Activated effector memory CD4-positive, alpha-beta T cell treated with Interleukin-2 at 50 U/mL for 16 hours (primary cell): ENCODE measurements at places on chromosomes 3 and 15.

DNA sequence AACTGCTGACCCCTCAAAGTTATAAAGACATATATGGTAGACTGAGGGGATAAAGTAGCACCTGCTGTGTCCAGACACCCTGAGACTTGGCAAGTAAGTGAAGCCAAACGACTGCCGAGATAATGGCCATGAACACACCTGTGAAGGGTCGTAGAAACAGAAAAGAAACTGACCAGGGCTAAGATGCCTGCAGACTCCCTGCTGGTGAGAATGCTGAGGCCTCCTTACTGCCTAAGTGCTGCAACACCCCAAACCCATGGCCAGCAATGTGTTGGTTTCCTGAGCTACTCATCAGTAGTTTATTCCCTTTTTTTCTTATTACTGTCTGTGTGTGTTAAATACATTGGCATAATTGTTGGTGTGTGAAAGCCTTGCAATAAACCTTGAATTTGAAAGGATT, 233.8 kb downstream of the ZNF385D start:
- no peak for DNase-seq

GRCh38 chr3:12629560-12629959, 34.4 kb downstream of the RAF1 start:
- DNase-seq = no peak

- DNase-seq = no peak
Observed at GRCh38 chr3:180789774-180790173, 110.5 kb upstream of the CCDC39 start.

GRCh38 chr3:46090161-46090591, 62.9 kb upstream of the XCR1 start:
- DNase-seq = no peak

DNA sequence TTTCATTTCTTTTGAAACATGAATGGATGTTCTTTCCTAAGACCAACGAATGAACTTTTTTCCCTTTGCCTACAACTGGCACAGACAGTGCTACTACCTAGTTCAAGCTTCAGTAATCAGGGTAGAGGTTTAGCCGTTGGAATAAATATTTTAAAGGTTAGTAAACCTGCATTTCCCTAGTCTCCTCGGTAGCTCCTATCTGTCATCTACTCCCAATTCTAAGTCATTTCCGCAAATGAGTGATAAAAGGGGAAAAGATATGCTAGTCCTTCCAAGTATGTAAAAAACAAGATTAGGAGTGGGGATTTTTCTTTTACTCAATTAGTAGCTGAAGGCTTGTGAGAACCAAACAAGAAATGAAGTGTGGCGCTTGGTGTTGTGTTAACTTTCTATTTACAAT, 15.2 kb downstream of the SLTM start:
- DNase-seq = no peak

DNA sequence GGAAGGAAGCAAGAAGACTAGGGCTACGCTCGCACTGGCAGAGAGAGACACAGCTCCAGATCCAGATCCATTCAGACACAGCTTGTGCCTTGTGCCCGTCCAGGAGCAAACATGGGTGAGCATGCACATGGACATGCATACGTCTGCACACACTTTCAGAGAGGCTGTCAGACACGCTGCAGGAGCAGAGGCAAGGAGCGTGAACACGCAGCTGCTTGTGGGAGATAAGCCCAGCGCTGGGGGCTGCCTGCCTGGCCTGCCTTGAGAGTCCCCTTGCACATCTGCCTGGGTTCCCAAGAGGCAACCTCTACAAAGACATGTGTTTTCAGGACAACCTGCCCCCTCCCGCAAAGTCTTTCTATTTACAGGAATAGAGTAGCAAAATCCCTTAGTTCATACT, 13.6 kb upstream of the BAHD1 start:
- no peak for DNase-seq

DNA sequence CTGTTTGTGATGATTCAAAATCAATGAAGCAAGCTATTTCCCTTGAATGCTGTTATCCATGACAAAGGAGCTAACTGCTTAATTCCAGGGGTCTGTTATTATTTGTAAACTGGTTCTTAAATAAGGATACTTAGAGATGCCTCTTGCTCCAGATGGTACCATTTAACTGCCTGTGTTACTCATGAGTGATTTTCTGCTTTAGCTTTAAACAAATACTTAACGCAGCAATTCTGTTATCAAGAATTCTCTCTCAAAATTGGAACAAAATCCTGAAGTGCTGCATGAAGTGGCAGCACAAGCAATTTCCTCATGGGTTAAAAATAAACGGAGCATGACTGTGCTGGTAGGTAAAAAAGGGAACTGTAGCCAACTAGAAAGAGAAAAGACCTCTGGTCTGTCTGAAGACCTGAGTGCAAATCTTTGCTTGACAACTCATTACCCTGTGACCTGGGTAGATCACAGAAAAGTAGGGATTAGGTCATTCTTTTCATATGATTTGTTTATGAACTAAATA, 62.5 kb upstream of the GBE1 start:
- no peak for DNase-seq

- DNase-seq = no peak
Observed at GRCh38 chr3:105429034-105429762, 62.5 kb downstream of the ALCAM start.

DNA sequence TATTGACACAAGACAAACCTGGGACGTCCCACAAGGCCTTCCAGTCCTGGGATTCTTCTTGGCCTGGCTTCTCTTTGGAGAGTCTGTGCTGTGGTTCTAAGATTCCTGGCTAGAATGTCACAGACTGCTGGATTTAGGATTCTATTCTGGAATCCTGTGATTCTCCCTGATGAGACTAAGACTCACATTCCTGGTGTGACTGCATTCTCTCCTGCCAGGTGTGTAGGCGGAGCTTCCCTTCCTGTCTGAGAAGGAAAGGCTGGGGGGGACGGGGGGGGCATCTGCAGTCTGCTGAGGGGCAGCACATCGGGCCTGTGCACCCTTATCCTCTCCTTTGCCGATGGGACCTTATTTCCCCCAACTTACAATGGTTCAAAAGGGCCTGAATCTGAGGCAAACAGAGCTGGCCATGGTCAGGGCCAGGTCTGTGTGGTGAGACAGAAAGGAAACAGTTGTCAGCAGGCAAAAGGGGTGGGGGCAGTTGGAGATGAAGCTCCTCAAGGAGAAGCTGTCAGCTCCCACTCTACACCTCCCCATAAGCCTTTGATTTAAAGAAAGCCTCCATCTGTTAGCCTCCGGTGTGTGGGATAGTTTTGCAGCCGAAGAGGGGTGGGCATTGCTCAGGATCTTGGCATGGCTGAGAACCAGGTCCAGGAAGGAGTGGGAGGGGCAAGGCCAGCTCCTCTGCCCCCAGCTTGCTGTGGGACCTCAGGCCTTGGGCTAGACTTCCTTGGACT, 30.9 kb downstream of the VIPR1 start:
- DNase-seq = no peak

DNA sequence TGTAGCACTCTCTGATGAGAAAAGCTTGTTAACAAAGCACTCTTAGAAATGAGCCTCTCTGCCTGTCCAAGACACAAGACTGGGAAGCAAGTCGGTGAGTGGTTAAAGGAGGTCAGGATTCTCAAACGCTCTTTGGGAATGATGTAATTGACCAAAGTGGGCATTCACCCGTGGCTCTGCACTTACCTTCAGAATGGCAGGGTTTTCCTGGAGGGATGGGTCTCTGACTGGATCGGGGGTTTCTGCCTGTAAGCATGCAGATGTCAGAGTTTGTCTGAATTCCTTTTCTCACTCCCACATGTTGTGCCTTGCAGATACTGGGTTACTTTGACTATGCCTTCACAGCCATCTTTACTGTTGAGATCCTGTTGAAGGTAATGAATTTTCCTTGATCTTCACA, 106.3 kb downstream of the CHDH start:
- DNase-seq = no peak

- DNase-seq = no peak
Observed at GRCh38 chr3:16478516-16478915, 35.0 kb downstream of the RFTN1 start.

GRCh38 chr3:51955893-51956770, 951 bp downstream of the GPR62 start:
- DNase-seq = no peak

GRCh38 chr3:195897081-195897852, 11.1 kb downstream of the TNK2 start:
- DNase-seq = no peak

DNA sequence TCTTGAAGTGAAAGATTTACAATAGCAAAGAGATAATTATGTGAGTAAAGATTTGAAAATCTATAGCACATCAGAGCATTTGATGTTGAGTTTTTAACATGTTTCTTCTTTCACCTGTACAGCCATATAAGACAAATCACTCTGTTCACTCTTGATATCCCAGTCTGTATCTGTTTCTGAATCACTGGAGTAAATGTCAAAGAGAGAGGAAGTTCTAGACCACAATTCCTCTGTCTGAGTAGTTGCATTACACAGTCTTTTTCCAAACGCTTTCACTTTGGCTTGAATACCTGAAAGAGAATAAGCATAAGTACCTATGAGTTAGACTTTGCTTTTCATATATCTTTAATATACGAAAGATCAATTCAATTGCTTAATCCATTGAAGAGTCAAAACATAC, 9.9 kb downstream of the THAP10 start:
- DNase-seq = no peak

DNA sequence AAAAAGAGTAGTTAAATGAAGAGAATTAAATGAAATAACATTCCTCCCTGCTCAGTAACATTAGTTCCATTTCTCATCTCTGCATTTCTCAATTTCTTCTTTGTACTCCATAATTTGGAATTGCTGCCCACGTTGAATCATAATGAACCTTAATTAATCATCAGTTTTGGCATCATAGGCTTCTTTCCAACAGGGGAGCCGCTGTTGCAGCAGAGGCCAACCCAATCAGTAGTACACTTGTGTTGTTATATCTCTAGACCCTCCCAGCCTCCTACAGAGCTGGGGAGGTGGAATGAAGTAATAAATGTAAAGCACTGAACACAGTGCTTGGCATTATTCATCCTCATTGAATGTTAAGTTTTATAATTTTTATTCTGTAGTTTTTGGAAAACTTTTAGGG, 240.7 kb downstream of the CHST2 start:
- DNase-seq = no peak

- no peak for DNase-seq
Observed at GRCh38 chr3:64226730-64227129, 1.5 kb upstream of the PRICKLE2 start.

DNA sequence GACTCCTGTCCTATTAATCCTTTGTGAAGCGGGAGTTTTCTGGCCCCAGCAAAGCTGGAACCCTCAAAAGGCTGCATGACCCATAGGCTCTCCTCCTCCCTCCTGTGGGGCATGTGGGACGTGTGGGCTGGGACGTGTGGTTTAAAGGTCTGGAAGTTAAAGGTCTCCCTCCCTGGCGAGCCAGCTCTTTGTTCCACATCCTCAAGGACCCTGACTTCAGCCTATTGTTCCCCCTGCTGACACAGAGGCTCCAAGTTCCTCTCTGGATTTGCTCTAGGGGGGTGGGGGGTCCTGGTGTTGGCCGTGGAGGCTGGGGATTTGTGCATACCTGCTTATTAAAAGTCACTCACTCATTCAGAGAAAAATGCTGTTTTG, 44.2 kb downstream of the SMAD6 start:
- DNase-seq = no peak

- DNase-seq = no peak
Observed at GRCh38 chr3:28980631-28981030, 300.2 kb upstream of the RBMS3 start.

- no peak for DNase-seq
Observed at GRCh38 chr3:185977679-185978040, 39.8 kb upstream of the TRA2B start.

GRCh38 chr3:99419116-99419515, 219.3 kb upstream of the COL8A1 start:
- no peak for DNase-seq

GRCh38 chr15:69320977-69321554, 22.4 kb downstream of the PAQR5 start:
- DNase-seq = no peak
